Prostate gland (tissue), 2 donors: ENCODE measurements at places on chromosomes 11 and 22. TPM values are rescaled to one million over a fixed set of nuclear protein-coding genes. Genes with fewer than 3 reads are reported as not detected.

DNA sequence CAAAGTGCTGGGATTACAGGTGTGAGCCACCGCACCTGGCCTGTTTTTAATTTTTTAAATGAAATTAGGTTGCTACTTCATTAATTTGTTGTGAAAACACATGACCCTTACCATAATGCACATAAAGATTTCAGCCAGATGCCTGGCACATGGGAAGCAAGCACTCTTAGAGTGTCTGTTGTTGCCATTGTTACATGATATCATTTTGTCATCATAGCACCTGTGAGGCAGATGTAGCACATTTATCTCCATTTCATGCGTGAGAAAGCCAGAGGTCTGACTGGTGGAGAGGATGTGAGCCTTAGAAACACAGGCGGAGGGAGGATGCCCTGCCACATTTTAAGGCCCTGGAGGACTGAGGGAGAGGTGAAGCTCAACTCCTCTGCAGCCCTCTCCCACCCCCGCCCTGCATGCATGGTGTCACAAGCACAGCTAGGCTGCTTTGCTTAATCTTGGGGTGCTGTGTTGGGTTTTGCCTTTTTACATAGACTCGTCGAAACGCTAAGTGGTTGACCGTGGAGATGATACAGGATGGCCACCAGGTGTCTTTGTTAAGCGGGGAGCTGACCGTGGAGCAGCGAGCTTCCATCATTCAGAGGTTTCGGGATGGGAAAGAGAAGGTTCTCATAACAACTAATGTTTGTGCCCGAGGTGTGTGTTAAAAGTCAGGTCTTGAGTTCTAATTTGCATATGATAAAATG lies 14.0 kb downstream of the DDX25 start:
- H3K4me3 ChIP-seq = no peak overlapping the region
- no peaks in the 10 kb centered on the region for H3K4me1 ChIP-seq
- no peak for DNase-seq
- H3K27me3 ChIP-seq = no peaks in the 10 kb centered on the region
- no peaks in the 10 kb centered on the region for H3K36me3 ChIP-seq

GRCh38 chr22:38655519-38656255 lies 505 bp downstream of the FAM227A start:
- peaks cover 7% of the 10 kb centered on the region for H3K4me1 ChIP-seq
- peak overlapping the region; percentile 56 for H3K4me3 ChIP-seq
- DNase-seq = no peak
- no peaks in the 10 kb centered on the region for H3K36me3 ChIP-seq
- no peaks in the 10 kb centered on the region for H3K27me3 ChIP-seq

DNA sequence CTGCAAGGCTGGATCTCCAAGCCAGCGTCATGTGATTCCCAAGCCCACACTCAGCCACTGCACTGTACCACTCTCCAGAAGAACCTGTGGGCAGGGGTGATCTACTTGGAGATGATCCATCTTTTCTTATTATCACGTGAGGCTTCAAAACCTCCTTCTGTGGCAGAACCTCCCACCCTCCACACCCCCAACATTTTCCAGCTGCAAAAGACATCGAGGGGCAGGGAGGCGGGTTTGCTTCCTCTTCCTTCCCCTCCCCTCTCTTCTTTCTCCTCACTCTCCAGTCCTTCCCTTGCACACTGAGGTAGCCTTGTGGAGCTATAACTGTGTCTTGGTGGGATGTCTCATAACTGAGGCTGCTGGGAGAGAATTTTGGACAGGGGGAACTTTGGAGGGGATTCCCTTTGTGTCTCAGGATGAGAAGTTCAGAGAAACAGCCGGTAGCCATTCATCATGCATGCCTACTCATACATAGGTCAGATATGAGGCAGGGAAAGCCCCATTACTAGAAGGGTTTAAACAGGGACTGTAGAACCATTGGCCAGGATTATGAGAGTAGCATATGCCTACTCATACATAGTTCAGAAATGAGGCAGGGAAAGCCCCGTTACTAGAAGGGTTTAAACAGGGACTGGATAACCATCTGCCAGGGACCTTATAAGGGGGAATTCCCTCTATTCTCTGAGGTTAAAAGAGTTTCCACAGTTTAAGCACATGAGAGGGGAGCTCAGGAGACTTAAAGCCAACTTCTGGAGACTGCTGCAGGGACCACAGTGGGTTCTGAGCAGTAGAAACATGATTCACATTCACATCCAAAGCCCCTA lies 420.7 kb upstream of the CADM1 start:
- H3K4me1 ChIP-seq = no peaks in the 10 kb centered on the region
- no peak overlapping the region for H3K4me3 ChIP-seq
- H3K27ac ChIP-seq = no peak overlapping the region
- no peak for DNase-seq
- H3K27me3 ChIP-seq = no peaks in the 10 kb centered on the region

- DNase-seq = no peak
- no peaks in the 10 kb centered on the region for H3K36me3 ChIP-seq
- H3K27me3 ChIP-seq = no peaks in the 10 kb centered on the region
- H3K27ac ChIP-seq = no peak overlapping the region
These were observed 19.9 kb downstream of the NRXN2 start for GRCh38 chr11:64703048-64703447.

GRCh38 chr11:64204464-64204989 lies 2.0 kb upstream of the FERMT3 start:
- peaks cover 17% of the 10 kb centered on the region for H3K36me3 ChIP-seq
- DNase-seq = peak; percentile 94
- H3K27ac ChIP-seq = peak overlapping the region; percentile 16
- H3K27me3 ChIP-seq = no peaks in the 10 kb centered on the region
- H3K4me3 ChIP-seq = no peak overlapping the region

DNA sequence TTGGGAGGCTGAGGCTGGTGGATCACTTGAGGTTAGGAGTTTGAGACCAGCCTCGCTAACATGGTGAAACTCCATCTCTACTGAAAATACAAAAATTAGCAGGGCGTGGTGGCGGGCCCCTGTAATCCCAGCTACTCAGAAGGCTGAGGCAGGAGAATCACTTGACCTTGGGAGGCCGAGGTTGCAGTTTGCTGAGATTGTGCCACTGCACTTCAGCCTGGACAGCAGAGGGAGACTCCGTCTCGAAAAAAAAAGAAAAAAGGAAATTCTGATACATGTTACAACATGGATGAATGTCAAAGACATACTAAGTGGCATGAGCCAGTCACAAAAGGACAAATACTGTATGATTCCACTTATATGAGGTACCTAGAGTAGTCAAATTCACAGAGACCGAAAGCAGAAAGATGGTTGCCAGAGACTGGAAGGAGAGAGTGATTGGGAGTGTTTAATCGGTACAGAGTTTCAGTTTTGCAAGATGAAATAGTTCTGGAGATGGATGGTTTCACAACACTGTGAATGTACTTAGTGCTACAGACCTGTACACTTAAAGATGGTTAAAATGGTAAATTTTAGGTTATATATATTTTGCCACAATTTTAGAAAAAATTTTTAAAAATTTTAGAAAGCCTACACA lies 92.3 kb downstream of the BLID start:
- H3K27me3 ChIP-seq = no peaks in the 10 kb centered on the region
- no peak overlapping the region for H3K27ac ChIP-seq
- no peak overlapping the region for H3K4me3 ChIP-seq
- no peaks in the 10 kb centered on the region for H3K4me1 ChIP-seq

GRCh38 chr22:25057013-25057881 lies 104.7 kb downstream of the KIAA1671 start:
- peak; percentile 58 for DNase-seq
- no peak overlapping the region for H3K4me3 ChIP-seq
- H3K27ac ChIP-seq = no peak overlapping the region
- H3K36me3 ChIP-seq = no peaks in the 10 kb centered on the region

DNA sequence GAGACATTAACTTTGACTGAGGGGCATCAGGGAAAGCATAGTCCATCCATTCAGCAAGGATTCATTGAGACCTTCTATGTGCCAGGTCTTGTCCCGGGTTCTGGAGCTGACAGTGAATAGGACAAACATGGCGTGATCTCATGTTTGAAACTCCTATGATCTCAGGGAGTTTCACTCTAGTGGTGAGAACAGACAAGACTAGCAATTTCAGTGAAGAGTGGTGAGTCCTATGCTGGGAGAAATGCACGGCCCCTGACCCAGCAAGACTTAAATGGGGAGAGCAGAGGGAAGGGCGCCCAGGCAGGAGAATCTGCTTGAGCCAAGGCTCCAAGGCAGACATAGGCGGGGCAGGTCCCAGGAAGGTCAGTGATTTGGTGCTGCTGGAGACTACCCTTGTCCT lies 155.7 kb downstream of the CEP164 start:
- no peak overlapping the region for H3K4me3 ChIP-seq
- no peaks in the 10 kb centered on the region for H3K27me3 ChIP-seq
- H3K36me3 ChIP-seq = no peaks in the 10 kb centered on the region
- H3K27ac ChIP-seq = no peak overlapping the region
- DNase-seq = no peak

DNA sequence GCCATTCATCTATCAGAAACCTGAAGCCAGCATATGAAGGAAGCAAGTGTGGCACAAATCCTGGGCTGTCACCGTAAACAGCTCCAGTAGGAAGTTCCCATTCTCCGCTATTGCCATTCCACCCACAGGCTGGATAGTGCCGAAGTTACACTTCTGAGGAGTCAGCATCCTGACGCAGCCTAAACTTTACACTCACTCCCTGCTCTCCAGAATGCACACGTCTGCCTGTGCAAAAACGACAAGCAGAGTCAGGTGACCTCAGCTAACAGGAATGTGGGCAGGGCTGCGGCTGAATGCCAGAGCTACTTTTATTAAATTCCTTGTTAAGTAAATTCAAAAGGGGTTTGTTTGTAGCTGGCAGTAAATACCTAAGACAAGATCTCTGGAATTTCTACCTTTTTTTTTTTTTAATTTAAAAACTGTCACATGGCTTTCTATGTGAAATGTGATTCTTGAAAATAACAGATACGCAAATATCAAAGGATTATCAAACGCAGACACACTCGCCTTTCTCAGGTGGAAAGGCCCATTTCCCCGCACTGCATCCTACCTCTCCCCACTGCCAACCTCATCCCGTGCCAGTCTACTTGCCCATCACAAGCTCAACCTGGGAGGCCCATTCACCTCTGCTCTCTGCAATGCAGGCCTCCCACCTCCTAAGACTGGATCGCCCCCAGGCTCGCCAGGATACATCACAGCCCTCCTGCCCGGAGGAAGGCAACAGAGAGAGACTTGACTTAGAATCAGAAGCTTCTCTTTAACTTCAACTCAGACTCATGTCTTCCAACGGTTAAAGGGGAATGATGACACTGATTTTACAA lies 33.5 kb downstream of the NFRKB start:
- H3K36me3 ChIP-seq = no peaks in the 10 kb centered on the region
- H3K4me1 ChIP-seq = no peaks in the 10 kb centered on the region
- peak; percentile 93 for DNase-seq

- H3K4me3 ChIP-seq = no peak overlapping the region
- no peaks in the 10 kb centered on the region for H3K27me3 ChIP-seq
- DNase-seq = no peak
- no peaks in the 10 kb centered on the region for H3K36me3 ChIP-seq
- H3K27ac ChIP-seq = no peak overlapping the region
These were observed 76.8 kb upstream of the RTL6 start for GRCh38 chr22:44574640-44575380.

- no peak overlapping the region for H3K4me3 ChIP-seq
- no peak for DNase-seq
These were observed 24.9 kb downstream of the BMAL1 start for GRCh38 chr11:13302420-13302958.

DNA sequence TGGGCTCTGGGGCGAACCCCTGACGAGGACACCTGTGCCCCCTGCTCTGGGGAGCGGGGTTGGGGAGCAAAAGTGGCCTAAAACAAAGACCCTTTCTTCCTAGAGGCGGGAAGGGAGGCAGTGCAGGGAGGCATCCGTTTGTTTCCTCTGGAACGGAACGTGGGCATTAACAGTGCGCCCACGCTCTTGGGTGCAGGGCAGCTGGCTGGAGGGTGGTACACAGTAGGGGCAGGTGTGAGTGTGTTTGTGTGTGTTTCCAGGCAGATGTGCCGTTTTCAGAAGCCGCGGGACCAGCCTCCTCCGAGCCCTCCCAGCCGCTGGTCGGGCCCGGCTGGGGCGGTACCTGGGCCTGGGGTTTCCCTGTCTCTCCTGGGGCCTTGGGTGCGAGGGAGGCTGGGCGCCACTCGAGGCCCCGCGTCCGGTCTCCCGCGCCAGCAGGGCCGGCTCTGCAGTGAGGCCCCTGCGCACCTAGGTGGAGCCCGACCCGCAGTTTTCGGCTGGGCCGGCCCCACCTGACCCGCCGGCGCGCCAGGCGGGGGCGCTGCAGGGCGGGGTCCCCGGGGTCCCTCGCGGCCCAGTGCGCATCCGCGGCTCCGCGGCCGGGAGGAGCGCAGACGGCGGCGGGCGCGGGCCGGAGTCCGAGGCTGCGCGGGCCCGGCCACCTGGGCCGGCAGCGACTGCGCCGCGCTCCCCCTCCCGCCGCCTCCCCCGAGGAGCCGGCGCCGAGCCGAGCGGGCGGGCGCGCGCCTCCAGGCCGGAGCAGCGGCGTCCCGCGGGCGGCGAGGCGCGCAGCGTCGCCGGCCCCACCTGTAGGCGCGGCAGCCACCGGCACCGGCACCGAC lies 1252.7 kb downstream of the BRD1 start:
- no peaks in the 10 kb centered on the region for H3K27me3 ChIP-seq
- no peaks in the 10 kb centered on the region for H3K4me1 ChIP-seq
- peak; percentile 40 for DNase-seq
- H3K27ac ChIP-seq = no peak overlapping the region
- no peak overlapping the region for H3K4me3 ChIP-seq

DNA sequence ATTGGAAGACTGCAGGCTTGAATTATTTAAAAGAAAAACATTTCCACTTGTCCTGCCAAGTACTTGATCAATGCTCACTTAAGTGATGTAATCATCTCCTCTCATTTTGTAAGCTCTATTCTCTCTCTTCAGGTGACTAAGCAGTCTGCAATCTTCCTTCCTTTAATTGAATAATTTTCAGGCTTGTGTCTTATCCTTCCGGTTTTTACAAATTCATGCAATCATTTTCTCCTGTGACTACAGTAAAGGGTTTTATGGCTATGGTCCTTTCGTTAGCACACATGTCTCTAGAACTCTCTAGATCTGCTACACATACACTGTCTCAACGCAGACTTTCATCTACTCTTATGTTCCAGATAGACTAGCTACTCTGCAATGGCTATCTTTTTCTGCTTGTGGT lies 12.6 kb upstream of the UPB1 start:
- no peak overlapping the region for H3K27ac ChIP-seq
- H3K36me3 ChIP-seq = no peaks in the 10 kb centered on the region
- no peak overlapping the region for H3K4me3 ChIP-seq
- no peaks in the 10 kb centered on the region for H3K4me1 ChIP-seq
- DNase-seq = no peak
- H3K27me3 ChIP-seq = no peaks in the 10 kb centered on the region

LMNTD2 gene
- 8.7 TPM for total RNA-seq

NRXN2 gene
- 26.8 TPM for total RNA-seq

CD3E gene
- total RNA-seq = 2.8 TPM

MN1 gene
- total RNA-seq = 5.5 TPM

VPREB1 gene
- total RNA-seq = not detected

ROBO4 gene
- 8.5 TPM for total RNA-seq

OR52E2 gene
- not detected for total RNA-seq

MTMR3 gene
- 37.9 TPM for total RNA-seq

TRIM48 gene
- not detected for total RNA-seq

ARVCF gene
- 65.9 TPM for total RNA-seq

OR2AG2 gene
- total RNA-seq = 0.55 TPM

APOL1 gene
- 22.9 TPM for total RNA-seq

TYR gene
- total RNA-seq = not detected

SSTR3 gene
- not detected for total RNA-seq

ACTN3 gene
- not detected for total RNA-seq
